ENCODE measurements at places on chromosomes 4 and X.

GRCh38 chr4:17427991-17428390 lies 83.9 kb downstream of the QDPR start:
- peak; percentile 55 for DNase-seq

- no peak for DNase-seq
These were observed 82.2 kb downstream of the MAML3 start for GRCh38 chr4:140071806-140072205.

- no peak for DNase-seq
These were observed 12.8 kb downstream of the MTM1 start for GRCh38 chrX:150581093-150581775.

DNA sequence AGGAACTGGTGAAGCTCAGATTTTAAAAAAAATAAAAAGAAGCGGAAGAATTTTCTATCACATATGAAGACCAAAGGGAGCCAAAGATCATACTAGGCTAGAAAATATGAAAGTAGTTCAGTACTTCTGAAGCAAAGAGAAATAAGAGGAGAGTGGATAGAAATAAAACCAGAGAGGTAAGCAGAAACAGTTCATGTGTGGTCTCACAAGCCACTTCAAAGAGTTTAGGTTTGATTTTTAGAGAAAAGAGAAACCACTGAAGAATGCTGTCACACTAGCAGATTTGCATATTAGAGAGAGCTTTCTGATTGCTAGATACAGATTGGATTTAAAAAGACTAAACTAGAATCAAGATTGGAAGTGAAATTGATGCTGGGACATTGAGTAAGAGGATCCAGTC lies 51.7 kb downstream of the GABRA3 start:
- no peak for DNase-seq

DNA sequence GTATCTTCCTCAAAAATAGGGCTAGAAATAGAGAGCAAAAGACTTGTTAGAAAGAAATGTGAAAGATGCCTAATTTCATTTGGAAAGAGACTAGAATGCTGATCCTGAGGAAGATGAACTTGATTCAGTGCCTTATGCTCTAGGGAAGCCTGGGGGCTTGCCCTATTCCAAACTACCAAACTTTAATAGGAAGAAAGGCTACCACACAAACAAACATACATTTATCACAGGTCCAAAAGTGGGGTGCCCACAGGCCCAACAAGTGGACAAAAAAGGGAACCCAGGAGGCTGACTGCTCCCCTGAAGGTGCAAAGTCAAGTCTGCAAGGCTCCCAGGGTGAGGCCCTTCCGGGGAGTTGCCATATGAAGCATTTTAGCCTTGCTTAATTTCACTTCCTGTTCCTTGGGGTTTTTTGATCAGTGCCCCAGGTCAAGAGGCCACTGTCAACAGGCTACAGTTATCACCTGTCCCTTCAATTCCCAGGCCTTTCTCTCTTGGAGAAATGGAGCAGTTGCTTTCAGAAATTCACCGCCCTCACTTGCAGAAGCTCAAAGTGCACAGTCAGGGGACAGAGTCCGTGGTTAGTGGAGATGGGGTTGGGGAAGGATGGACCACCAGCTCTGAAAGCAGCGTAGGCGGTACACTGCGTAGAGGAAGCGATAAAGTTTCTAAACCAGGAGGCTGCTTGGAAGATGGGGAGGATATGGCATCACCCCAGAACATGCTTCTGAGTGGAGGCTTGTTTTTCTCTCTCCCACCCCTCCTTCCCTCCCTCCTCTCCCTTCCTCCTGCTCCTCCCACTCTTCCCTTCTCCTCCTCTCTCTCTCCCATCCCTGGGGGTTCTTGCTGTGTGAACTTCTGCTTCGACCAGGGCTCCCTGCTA lies 36.4 kb downstream of the TMEM154 start:
- DNase-seq, result no peak

DNA sequence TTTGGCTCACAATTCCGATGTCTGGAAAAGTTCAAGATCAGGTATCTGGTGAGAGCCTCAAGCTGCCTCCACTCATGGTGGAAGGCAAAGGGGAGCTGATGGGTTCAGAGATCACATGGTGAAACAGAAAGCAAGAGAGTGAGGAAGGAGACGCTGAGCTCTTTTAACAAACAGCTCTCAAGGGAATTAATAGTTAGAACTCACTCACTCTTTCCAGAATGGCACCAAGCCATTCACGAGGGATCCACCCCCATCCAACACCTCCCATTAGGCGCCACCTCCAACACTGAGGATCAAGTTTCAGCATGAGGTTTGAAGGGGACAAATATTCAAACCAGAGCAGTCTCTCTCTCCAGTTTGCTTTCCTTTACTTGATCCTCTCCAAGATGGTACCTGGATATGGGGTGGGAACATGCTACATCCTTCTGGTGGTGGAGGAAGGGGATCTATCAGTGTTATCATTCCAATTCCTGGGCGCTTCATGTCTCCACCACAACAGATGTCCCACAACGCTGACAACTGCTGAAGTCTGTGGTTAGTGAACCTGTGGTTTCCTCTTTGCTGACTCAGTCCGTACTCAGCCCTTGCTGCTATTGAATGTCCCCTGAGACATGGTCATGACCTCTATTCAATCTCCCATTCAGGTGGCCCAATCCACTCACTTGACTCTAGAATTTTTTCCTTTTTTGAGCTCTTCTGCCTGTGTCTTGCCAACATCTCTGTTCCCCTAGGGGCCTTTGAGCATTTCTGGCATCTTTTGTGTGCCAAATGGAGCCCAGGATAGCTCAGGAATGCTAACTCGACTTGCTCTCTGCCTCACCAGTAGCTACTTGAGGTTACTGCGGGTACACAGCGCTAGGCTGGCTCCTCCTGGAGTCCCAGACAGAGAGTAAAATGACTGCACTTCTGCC lies 395.2 kb downstream of the MID1IP1 start:
- DNase-seq, result no peak

GRCh38 chr4:102535398-102536082 lies 34.4 kb downstream of the NFKB1 start:
- no peak for DNase-seq

DNA sequence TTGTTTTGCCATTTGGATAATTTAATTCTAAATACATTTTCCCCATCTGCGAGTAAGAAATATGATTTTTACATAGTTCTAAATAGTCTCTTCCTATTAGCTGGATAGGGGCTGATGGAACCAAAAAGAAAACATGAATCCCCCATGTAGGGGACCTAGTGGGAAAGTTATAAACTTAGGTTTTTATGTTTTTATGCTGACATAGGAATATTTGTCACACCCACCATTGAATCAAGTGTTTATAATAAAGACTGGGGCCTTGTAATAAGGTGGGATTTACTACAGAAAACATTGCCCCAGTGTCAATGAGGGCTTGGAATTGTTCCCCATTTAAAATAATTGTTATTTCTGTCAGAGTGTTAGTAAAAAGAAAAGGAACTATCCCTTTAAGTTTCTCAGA lies 2506.6 kb downstream of the PCDH7 start:
- no peak for DNase-seq

DNA sequence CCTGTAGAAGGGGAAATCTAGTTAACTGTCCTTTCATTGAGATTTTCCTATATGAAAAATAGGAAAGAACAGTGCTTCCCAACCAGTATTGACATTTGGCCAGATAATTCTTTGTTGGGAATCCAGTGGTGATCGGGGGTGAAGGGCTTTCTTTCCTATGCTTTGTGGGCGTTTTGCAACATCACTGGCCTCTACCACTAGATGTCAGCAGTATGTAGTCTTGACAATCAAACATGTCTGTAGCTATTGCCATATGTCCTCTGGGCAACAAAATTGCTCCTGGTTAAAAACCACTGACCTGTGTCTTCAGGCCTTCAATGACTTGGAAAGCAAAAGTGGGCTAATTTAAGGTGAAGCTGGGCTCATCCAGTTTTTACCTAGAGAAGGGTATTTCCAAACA lies 658.5 kb downstream of the DACH2 start:
- DNase-seq, result no peak

All from left hindlimb (tissue), 1 donor.